ENCODE measurements at places on chromosomes 2 and 18. TPM values are rescaled to one million over a fixed set of nuclear protein-coding genes. Genes with fewer than 3 reads are reported as not detected.

DNA sequence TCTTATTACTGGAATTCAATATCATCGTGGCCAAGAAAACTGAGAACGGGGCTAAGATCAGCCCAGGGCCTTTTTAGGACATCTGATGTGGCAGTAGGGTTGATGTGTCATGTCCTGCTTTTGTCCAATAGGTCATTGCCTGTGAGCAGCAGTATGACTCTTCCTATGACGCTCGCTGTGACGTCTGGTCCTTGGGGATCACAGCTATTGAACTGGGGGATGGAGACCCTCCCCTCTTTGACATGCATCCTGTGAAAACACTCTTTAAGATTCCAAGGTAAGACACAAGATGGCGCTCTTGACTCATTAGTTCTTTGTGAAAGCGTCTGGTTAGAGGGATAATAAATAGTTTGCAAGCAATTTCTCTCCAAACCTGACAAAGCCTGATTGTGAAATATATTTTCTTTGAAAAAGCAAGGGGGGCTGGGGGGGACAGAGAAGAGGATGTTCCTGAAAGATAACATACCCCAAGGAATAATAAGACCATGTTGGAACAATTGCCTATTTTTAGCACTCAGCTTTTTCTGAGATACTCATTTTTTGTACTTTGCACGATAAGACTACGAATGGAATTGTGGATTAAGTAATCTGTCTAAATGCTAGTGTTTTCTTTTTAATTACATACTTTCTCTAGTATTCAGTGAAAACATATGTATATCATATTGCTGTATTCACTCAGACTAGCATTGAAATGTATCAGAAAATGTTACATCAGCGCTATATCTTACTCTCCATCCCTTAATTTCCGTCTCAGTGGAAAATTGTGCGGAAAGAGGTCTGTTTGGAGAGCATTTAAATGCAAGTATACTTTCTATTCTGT lies 58.1 kb downstream of the MYO3B start:
- DNase-seq: peak; percentile 43

DNA sequence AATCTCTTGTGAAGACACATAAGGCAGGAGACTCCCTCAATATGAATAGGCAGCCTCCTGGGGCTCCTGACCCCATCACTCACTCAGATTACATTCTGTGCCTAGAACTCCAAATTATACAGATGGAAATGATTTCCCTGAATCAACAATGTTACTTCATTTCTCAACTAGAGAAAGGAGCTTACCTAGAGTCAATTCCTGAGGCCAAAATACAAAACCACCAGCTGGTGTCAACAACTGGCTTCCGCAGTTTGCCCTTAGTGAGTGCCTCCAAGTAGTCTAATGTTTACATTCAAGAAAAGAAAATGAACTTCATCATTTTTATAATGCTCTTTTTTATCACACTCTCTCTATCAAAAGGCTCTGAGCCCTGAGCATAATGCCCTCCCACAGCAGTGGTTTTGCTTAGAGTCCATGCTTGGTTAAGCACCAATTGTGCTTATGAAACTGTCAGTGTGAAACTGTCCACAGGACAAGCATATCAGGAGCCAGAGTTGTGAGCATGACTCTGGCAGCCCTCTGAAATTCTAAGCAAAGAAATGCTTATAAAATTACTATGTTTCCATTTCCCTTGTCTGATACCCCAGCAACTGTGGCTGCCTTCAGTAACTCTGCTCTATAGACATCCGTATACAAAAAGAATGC lies 305.7 kb upstream of the PKDCC start:
- DNase-seq: no peak

Gene TMEM150A
- 18.2 TPM for total RNA-seq

Gene CHRNG
- total RNA-seq: not detected

- DNase-seq: no peak
Measured at GRCh38 chr2:29374823-29375222, 259.6 kb downstream of the CLIP4 start.

DNA sequence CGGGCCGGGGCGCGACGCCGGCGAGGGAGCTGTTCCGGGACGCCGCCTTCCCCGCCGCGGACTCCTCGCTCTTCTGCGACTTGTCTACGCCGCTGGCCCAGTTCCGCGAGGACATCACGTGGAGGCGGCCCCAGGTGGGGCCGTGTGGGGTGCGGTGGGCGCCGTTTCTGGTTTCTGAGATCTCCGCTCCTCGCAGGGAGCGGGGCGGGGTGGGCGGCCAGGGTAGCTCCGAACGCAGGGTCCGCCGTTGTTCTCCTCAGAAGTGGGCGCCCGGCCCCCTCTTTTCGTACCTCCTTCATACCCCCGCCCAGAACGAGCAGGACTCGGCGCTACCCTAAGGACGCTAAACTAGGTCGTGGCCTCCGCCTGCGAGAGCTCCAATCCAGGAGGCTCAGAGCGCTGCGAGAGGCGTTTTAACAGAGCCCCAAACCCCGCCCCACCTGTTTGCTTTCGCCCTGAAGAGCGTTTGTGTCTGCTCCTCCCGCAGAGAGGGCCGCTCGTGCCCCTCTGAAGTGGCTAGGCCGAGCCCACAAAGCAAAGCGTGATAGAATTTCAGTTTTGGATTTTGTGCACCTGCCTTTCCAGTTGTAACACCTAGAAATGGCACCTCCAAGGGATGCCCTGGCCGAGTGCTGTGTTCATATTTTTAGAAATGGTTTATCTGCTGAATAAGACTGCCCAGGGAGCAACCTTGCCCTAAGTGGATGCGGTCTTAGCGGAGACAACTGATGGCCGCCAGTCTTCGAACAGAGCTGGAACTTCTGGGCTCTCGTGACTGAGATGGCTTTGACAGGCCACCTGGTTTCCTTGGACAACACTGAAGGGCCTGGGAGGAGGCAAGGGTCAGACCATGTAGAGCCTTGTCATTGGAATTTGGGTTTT lies 626 bp downstream of the CAPN10 start:
- peak; percentile 5 for DNase-seq

Gene AQP12B
- not detected for total RNA-seq

Measured in HFFc6 (cell line).